AG09319 (cell line): ENCODE measurements at places on chromosomes 12 and 14.
A peak's percentile ranks its signal among the peaks of the same experiment; 100 is the strongest.

- DNase-seq, result no peak
These were observed 65.7 kb downstream of the MAPKAPK5 start for GRCh38 chr12:111907740-111908139.

GRCh38 chr14:100823413-100824080 is 2.4 kb upstream of the MEG3 start:
- DNase-seq, result no peak

- DNase-seq, result no peak
These were observed 190.5 kb downstream of the PHETA1 start for GRCh38 chr12:111178181-111179081.

- DNase-seq, result no peak
These were observed 173.3 kb upstream of the RASSF8 start for GRCh38 chr12:25785134-25785533.

GRCh38 chr14:91231446-91231845 is 13.1 kb downstream of the GPR68 start:
- DNase-seq, result no peak

DNA sequence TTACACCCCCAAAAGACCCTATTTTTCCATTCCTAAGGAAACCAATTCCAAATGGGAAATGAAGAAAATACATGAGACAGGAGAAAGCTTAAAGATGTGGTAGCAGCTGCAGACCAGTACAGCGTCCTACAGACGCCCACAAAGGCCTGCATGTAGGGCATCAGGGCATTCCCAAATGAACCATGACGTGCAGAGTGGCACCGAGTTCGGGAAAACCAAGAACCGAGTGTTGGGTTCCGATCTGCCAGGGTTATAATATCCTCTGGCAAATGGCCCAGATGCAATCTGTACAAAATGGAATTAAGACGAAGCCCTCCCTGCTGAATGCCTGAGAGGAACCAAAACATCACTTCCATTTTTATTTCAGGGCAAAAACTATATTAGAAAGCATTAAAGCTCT is 34.4 kb upstream of the SELPLG start:
- DNase-seq, result no peak

DNA sequence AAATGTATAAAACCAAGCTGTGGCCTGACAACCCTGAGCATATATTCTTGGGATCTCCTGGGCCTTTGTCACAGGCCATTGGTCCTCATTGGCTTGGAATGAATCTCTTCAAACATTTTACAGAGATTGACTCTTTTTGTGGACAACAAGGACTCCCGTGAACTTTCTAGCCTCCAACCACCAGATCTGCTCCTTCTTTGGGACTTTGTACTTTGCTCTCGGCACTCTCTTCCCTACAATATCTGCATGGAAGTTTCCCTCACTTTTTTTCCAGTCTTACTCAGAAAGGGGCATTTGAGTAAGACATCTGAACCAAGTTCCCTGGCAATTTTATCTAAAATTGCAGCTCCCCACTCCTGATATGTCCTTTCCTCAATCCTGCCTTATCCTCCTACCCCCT is 158.8 kb downstream of the PHLDA1 start:
- no peak for DNase-seq

DNA sequence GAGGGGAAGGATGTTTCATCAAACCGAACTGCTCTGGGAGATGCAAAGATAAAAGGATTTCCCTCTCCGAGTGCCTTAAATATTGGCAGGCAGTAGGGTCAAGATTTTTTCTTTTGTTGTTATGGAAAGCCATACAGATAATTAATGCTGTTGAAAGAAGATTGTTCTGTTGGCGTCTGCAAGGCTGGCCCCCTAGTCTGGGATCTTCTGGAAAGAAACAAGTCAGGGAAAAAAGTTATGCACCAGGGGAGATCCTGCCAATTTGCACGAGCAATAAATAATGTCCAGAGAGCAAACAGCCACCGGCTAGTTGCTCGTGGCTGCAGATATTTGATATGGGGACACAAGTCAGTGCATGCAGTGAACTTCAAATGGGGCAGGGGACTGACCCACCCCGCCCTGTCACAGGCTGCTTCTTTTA is 202.1 kb upstream of the MYL2 start:
- DNase-seq, result no peak

- DNase-seq, result no peak
These were observed 49.9 kb downstream of the PPP2R5E start for GRCh38 chr14:63493246-63493645.

- DNase-seq, result no peak
These were observed 58.8 kb downstream of the TRMT5 start for GRCh38 chr14:60922050-60922449.

GRCh38 chr12:115387467-115387901 is 703.5 kb upstream of the TBX3 start:
- no peak for DNase-seq

- no peak for DNase-seq
These were observed 12.0 kb downstream of the NGDN start for GRCh38 chr14:23481362-23481970.

DNA sequence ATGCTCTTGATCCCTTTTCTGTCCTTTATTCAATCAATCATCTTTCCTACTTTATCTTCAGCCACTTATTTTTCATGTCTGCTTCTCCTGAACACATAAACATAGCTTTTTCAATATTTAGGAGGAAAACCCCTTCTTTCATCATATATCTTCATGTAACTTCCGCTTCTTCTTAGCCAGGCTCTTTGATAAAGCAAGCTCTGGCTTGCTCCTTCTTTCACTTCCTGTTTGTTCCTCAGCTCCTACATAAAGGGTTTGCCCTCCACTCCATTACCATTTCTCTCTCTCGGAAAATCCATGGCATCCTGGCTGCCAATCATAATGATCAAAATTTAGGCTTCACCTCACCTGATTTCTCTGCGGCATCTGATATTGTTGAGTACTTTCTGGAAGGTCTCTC is 33.7 kb upstream of the HELB start:
- no peak for DNase-seq

DNA sequence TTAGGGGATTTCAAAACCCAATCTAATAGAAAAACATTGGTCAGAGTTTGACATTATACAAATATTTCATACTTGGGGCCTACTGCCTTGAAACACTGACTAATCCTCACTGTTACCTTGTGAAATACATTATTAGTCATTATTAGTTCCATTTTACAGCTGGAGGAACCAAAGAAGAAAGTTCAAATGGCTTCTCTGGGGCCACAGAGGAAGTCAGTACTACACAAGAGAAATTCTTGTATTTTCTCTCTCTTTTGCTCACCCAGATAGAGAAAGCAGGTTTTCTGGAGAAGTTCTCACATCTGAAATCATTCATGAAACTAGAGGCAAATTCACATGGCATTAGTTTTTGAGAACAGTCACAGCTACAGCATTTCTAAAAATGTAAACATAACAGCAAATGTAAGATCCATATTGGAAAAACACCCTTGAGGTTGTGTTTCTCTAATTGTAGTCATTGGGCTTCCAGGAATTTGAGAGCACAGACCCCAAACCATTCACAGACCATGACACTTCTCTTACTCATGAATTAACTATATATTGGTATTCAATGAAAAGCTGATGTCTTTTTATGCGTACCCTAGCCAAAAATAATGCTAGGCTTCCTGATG is 83.0 kb downstream of the LLPH start:
- no peak for DNase-seq

DNA sequence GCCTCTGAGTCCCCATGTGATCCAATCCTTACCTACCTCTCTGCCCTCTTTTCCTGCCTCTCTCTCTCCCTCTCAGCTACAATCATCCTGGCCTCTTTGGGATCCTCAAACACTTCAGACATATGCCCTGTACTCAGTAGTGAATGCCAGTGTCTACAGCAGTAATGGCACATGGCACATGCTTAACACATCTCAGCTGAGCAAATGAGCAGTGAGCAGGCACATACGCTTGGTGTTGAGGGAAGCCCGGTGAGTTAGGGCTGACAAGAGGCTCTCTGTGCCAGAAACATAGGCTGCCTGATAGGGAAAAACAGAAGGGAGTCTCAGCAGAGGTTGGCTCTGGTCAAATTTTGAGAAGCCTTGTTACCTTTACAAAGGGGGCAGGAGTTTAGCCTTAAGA is 409.1 kb downstream of the TMEM132D start:
- DNase-seq, result no peak

DNA sequence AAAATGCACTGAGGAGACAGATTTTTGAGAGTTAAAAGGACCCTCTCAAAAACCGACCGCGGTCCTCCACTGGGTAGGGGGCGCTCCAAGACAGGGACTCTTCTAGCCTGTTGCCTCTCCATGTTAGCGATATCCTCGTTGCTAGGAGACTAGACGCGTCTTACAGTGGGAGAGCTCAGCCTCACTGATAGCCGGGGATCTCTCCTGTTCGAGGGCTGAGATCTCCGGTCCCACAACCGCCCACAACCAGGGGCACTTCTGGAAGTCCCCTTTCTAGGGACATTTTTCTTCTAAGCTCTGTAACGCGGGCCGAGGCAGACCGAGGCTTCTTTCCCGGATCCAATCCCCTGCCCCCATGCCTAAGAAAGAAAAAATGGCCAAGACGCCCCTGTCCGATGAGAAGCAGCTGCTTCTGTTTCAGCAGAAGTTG is 21.3 kb downstream of the FKBP11 start:
- DNase-seq, result peak; percentile 35

- no peak for DNase-seq
These were observed 432.2 kb upstream of the ATXN7L3B start for GRCh38 chr12:74105434-74105833.

DNA sequence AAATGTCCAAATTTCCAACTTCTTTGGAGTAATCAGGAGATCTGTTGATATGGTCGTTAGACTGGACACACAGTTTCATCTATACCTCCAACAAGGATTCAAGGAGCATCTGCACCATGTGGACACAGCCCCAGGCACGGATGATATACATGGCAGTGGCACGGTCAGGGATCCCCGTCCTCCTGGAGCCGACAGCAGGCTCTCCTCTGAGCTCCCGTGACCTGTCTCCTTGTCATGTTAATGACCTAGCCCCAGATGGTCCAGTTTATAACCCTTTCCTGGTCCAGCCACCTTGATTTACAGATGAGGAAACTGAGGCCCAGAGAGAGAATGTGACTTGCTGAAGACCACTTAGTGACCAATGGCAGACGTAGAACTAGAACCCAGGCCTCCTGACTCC is 16.5 kb upstream of the SERPINA4 start:
- DNase-seq, result no peak

DNA sequence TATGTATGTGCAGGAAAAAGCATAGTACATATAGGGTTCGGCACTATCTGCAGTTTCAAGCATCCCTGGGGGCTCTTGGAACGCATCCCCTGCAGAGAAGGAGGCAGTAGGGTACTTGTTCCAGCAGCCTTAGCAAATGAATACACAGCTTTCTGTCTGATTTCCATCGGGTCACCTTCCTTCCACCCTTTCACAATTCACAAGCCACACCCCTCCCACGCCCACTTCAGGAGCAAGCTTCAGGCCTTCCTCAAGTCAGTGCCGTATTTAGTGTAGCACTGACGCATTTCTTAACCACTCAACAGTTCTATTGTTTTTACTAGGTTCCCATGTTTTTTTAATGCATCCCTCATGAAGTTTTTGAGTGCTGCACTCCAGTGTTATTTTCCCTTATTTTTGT is 64.2 kb downstream of the CLMN start:
- no peak for DNase-seq

DNA sequence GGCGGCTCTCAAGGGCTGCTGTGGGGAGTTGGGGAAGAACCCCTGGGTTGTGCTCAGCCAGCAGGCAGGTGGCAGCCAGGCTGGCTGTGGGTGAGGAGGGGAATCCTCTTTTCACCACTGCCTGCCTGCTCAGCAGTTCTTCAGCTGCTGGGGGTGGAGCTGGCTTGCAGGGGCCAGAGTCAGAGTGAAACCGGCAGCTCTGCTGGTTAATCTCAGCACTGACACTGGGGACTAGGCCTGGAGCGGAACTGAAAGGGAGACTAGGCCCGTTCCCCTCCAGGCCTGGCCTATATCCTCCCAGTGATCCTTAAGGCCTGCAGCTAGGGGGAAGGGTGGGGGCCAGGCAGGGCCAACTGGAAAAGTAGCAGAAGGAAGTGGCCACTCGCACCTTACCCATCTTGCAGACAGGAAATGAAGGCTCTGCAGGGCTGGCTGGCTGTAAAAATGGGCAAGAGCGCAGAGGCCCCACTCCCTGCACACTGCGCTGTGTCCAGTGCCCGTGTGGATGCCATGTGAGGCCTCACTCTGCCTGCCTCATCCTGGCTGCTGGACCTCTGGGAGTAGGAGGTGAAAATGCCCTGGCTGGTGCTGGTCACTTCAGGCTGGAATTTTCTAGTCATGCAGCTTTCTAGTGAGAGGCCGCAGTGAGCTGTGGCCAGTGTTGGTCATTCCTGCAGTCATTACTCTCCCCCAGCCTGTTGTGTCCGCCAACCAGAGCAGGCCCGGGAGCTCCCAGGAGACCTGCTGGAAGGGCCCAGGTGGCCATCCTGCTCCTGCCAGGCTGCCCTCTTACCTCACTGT is 39.4 kb downstream of the SH2B3 start:
- no peak for DNase-seq

DNA sequence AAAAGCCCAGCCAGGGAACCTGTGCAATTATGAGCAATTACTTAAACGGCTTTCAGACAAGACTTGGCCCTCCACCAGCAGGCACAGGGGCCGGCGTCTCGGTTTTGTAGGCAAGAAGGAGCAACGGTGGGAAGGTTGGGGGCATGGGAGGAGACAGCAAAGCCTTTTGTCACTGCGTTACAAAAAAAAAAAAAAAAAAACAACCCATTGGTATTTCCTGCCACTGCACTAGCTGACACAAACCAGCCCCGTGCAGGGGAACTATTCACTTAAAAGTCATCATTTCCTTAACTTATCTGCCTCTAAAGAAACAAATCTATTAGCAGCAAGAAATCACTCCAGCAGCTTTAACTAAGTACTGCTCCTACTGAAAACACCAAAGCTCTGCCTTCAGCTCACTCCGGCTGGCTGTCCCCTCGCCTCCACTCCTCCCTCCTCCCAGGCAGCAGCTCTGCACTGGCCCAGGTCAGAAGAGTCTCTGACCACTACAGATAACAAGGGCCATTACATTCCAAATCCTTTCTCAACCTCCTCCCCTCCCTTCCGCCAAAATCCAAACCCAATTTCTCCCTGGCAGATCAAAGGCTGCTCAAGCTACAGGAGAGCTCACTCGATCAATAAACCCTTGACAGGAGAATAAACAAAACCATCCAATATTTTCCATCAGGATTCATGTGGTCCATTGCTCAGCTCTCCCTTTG is 105.2 kb upstream of the CDKN3 start:
- DNase-seq, result no peak

GRCh38 chr14:101114726-101115515 is 211.4 kb upstream of the RTL1 start:
- DNase-seq, result no peak

GRCh38 chr12:24083838-24084237 is 134.4 kb upstream of the SOX5 start:
- DNase-seq, result no peak

- DNase-seq, result no peak
These were observed 62.6 kb downstream of the GALNT9 start for GRCh38 chr12:132266802-132267201.

GRCh38 chr14:91009501-91010152 is 50.8 kb downstream of the RPS6KA5 start:
- DNase-seq, result no peak
